ENCODE measurements at places on chromosomes 2 and 18. TPM values are rescaled to one million over a fixed set of nuclear protein-coding genes. Genes with fewer than 3 reads are reported as not detected.

GRCh38 chr2:41483226-41483625 lies 564.6 kb upstream of the PKDCC start:
- DNase-seq = no peak

DNA sequence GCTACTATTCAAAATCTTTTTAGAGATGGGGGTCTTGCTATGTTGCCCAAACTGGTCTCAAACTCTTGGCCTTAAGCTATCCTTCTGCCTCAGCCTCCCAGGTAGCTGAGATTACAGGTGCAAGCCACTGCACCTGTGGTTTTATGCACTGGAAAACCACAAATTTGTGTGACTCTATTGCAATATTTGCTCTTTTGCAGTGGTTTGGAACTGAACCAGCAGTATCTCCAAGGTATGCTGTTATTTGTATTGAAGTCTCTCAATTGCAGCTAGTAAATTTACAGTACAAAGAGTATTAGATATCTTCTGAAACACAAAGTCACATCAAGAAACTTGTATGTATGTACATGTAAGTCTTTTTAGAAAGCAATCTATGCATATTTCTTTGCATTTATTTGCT lies 46.2 kb downstream of the PPP4R1 start:
- DNase-seq = no peak

GPR39 gene
- 2.9 TPM for total RNA-seq

DNA sequence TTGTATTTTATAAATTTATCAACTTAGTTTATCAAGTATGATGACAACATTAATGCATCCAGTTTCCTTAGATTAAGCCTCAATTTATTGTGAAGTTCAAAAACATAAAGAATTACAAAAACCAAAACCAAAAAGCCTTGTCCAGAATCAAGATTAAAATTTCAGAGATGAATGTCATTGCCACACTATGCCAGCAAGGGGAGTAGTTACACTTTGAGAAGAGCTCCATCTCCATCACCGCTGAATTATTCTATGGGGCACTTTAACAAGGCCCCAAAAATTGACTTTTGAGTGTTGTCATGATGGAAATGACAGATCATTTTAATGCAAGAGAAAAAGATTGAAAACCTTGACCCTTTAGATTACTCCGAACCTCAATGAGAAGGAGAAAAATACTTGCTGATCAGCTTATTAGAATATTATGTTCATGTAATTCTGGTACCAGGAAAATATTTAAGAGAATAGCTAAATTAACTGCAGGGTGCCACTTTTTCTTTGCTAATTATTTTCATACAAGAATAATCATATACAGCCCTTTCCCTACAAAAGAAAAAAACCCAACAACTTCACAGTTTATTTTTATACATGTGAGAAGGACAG lies 152.5 kb upstream of the AQP4 start:
- no peak for DNase-seq

GRCh38 chr2:154623819-154624218 lies 74.7 kb upstream of the KCNJ3 start:
- no peak for DNase-seq

- peak; percentile 22 for DNase-seq
Measured at GRCh38 chr2:174603280-174603679, 5.7 kb upstream of the WIPF1 start.

DNA sequence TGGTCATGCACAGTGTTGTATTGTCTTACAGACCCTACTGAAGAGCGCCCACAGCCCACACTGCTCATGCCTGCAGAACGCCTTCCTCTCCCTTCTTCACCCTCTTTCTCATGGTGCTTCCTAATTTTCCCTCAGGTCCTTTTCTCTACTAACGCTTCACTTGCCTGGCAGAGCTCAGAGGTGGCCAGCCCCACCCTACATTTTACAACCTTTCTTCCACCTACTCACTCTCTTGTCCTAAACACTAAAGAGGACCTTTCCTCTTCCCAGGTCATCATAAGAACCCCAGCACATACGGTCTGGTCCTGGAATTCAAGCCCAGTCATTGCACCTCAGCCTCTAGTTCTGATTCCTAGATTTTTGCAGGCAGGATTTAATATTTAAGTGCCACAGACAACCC lies 11.7 kb upstream of the LGALSL start:
- no peak for DNase-seq

DNA sequence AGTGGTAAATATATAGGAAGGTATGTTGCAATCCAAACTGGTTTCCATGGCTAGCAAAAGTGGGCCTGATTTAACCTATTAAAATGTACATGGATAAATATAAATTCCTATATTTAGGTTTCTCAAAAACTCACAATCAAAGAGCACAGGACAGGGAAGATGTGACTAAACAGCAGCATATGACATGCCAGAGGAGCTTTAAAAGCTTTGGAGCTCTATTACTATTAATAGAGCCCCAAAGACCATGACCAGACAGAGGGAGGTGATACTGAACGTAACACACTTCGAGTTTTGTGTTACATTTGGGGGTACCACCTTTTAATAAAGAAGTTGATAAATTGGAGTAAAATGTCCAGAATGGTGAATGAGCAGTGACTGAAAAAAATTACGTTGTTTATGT lies 179.5 kb upstream of the SLC14A2 start:
- DNase-seq = no peak

EN1 gene
- not detected for total RNA-seq

DNA sequence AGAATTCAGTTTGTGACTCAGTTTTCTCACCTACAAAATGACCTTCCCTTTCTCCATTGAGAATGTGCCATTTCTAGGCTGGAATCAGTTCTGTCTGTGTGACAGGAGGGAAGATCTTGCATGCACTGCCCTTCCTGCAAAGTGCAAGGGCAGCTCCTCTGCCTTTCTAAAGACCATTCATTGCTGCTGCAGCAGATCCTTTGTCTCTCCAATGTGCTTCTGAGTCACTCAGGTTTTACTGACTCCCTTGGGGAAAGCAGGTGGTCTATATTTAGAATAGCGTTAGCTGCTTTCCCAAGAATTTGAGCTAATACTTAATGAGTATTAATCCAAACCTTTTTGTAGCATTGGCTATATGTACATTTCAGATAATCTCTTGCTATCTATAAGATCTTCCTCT lies 62.5 kb downstream of the DAW1 start:
- DNase-seq = no peak

GRCh38 chr2:84858937-84859336 lies 21.9 kb downstream of the TRABD2A start:
- DNase-seq = no peak

DNA sequence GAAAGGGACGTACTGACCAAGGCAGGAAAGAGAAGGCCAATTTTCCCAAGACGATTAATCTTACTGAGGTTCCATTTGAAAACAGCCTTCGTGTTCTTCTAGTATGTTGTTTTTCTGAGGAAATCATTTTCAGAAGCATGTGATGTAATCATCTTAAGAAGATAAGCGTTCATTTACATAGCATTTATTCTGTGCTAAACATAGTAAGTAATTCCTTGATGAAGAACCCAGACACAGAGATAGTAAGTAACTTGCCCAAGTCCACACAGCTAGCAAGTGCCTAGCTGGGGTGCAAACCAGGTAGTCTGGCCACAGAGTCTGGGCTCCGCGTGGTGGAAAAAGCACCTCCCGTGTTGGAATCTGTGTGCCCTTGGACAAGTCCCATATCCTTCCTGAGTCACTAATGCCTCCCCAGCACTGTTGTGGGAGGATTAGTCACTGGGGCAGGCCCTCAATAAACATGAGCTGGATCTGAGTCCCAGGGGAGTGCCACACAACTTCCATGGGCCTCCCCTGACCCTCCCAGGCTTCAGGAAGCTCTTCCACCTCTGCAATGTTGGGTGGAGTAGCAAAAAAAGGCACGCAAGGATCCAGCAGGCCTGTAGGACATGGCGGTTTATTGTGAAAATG lies 26.9 kb upstream of the ASAP2 start:
- DNase-seq = no peak

DNA sequence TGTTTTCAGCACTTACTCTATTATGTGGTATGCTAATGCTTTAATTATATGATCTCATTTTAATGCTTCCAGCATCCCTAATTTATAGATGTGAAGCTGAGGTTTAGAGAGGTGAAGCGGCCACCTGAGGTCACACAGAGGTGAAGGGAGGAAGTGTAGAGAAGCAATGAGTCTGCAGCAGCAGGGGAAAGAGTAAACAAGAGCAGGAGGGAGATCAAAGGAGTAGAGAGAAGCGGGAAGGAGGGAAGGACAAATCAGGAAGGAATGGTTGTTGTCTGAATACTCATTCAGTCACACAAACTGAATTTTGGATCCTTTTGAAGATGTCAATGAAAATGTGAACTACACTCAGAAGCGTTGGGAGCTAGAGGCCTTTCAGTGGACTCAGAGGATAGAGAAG lies 130.0 kb downstream of the CPS1 start:
- DNase-seq = no peak

DNA sequence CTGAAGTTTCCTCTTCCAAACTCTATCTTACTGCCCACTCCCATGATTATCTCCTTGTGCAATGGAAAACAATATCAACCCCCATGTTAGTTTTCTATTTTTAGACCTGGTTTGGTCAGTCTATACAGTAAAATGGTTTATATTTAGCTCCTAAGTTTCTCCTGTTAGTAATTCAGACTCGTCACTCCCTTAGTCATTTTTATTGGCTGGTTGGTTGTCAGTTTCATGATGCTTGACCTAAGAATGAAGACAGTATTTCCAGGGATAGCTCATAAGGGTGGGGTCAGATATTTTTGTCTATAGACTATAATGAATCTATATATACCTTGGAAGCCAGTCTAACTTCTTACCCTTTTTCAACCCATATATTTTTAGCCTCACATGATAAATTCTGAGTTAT lies 61.4 kb upstream of the NEUROD1 start:
- DNase-seq = no peak

DNA sequence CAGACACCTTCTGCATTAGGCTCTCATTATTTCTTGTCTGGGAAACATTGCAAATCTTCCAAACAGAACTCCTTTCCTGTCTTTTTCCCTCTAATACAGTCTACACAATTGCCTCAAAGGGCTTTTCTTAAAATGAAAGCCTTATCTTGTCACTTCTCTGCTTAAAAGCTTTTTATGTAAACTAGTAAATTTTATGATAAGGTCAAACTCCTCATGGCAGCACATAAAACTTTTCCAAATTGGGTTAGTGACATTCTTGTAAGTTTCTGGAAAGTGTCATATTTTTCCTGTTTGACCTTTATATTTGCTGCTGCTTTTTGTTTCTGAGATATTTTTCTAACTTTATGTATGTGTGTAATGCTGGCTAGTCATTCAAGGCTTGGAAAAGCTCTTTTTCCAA lies 261.4 kb upstream of the KLHL14 start:
- no peak for DNase-seq

ACTG2 gene
- 0.82 TPM for total RNA-seq

DNA sequence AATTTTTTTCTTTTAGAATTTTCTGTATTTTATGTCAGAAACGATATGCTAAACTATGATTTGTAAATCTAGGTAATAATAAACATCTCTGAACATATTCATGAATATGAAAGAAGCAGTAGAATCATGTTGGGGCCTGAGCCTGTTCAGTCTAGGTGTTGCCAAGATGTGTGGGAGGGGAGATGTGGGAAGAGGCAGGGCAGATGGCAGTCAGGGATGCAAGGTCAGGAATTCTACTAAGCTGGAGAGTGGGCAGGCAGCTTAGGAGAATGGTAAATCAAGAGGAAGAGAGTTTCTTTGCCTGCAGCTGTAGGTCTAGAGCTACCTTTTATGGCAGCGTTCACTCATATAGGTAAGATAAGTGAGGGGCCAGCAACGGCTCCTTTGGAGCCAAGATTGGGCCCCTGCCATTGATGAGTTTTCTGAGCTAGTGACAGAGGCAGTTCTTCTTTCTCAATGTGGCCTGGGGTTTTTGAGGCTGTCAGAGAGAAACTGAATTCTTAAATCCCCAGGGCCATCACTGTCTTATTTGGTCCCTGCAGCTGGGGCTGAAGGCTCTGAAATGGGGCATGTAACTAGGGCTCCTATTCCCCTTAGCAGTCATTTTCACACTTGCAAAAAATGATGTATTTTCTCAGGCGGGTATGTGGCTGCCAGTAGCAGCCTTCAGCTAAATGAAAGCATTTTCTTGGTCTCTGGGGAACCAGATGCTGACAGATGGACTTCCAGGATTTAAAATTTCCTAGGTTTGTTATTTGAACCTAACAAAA lies 232.8 kb downstream of the PIK3C3 start:
- DNase-seq = no peak

- no peak for DNase-seq
Measured at GRCh38 chr2:117693651-117694050, 120.8 kb upstream of the DDX18 start.

CYP1B1 gene
- 7.3 TPM for total RNA-seq

FRZB gene
- total RNA-seq = 17.1 TPM

Data from frontal cortex (tissue), 4 donors.